Hippocampal formation (tissue), 2 donors: ENCODE measurements at places on chromosomes 2 and 18.

GRCh38 chr2:27308359-27308881, at the start of gene UCN:
UCN (minus strand) TSS chr2:27308445; CDS start chr2:27307895, 550 bp downstream.
- no peak for DNase-seq

DNA sequence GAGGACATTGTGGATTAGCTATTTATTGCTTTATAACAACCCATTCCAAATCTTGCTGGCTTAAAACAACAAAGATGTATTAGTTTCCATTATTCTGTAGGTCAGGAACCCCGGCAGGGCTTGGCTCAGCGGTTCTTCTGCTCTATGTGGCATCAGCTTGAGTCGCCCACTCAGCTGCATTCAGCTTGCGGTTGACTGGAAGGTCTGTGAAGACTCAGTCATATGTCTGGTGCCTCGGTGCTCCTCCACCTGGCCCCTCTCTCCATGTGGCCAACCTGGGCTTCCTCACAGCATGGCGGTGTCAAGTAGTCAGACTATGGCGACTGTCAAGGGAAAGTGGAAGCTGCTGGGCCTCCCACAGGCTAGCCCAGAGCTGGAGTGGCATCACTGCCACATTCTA, 48.6 kb downstream of the EMILIN2 start:
- no peak for DNase-seq

- DNase-seq: peak; percentile 35
Measured at GRCh38 chr2:3475771-3476170, 43.6 kb downstream of the ADI1 start.

DNA sequence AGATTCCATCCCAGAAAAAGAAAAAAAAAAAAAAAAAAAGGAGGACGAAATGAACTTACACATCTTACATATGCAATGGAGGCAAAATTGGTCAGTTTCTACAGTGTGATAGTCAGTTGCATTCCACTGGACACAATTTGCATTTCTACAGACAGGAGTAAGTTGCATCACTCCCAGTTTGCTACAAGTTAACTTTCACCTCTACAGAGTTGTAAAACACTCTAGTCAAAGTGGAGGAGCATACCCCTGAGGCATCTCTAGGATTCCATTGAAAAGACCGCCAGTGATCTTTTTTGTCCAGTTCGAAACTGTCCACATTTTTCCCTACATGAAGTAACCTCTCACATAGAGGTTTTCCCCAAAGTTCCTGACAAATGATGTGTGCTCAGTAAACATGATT, 202.8 kb downstream of the VAPA start:
- DNase-seq: no peak

GRCh38 chr2:219642069-219642454, 14.6 kb downstream of the SLC4A3 start:
- DNase-seq: no peak

DNA sequence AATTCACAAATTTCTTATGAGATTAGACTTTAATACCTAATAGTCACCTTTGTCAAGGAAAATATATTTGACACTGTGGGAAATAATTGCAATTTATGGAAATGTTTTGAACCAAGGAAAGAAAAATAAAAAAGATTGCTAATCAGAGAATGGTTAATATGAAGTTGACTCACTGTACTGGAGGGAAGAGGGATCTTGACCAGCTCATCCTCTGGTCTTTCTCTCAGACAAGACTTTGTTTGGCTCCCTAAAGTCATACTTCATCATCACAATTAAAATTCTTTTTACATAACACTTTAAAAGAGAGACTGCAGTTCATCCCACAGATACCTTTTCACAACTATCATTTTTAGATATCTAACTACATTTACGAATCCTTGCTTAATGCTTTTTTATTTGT, 538.5 kb upstream of the ZEB2 start:
- no peak for DNase-seq

GRCh38 chr18:55024564-55024963, 65.3 kb upstream of the CCDC68 start:
- DNase-seq: no peak

GRCh38 chr18:51168960-51169662, 28.4 kb downstream of the MEX3C start:
- DNase-seq: no peak
